ENCODE measurements at places on chromosomes 6 and 20.

DNA sequence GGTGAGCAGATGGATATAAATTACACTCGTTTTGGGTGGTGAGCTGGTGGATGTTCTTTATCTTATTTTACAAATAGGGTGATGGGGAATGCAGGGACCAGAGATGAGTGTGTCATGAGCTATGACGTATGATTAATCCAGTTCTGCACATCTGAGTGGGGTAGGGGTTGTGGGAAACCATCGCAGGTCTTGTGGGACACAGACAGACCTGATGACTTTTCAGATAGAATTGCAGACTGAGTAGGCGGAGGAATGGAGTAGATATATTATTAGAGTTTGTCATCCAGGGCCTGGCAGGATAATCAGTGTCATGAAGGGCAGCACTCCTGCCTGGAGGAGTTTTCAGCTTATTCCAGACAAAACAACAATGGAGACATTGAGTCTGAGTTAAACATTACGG lies 12.9 kb upstream of the DSP start:
- no peak for DNase-seq

GRCh38 chr6:107704347-107705013 lies 119.6 kb downstream of the SCML4 start:
- peak; percentile 66 for DNase-seq

GRCh38 chr6:11785774-11786579 lies 7.4 kb upstream of the ADTRP start:
- no peak for DNase-seq

DNA sequence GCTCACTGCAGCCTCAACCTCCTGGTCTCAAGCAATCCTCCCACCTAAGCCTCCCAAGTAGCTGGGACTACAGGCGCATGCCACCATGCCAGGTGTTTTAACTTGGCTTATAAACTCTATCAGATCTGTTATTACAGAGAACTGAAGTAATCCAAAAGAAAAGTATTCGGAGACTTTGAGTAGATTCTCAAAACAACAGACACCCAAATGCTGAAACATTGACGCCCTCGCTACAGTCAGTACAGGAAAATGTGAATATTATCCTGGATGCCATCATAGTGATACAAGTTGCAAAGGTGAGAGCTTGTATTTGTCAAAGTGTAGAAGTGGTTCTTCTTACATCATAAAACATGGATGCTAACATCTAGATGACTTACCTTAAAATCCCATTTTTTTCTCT lies 108.7 kb upstream of the EDN1 start:
- DNase-seq: no peak

GRCh38 chr6:160972111-160972510 lies 19.5 kb upstream of the MAP3K4 start:
- no peak for DNase-seq

- DNase-seq: no peak
These were observed 6.7 kb downstream of the CLPSL1 start for GRCh38 chr6:35787266-35788218.

- no peak for DNase-seq
These were observed 8.1 kb downstream of the PCK1 start for GRCh38 chr20:57568960-57569359.

GRCh38 chr20:53805895-53806384 lies 212.3 kb upstream of the ZNF217 start:
- no peak for DNase-seq

DNA sequence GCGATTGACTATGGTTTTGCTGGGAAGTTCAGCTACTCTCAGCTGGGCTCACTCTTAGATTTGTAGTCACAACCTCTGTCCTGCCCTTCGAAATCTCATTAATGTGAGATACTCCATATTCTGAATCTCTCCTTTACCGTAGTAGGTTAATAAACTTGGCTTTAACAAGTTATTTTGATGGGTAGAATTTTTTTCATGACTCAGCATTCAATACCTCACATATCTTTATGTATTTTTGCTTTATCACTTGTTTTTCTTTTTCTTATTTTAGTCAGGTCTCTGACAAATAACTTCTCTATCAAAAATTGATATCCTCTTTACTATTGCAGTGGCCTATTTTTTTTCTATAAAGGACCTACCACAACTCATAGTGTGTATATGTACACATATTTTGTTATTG lies 855.2 kb upstream of the ADGRB3 start:
- DNase-seq: no peak

DNA sequence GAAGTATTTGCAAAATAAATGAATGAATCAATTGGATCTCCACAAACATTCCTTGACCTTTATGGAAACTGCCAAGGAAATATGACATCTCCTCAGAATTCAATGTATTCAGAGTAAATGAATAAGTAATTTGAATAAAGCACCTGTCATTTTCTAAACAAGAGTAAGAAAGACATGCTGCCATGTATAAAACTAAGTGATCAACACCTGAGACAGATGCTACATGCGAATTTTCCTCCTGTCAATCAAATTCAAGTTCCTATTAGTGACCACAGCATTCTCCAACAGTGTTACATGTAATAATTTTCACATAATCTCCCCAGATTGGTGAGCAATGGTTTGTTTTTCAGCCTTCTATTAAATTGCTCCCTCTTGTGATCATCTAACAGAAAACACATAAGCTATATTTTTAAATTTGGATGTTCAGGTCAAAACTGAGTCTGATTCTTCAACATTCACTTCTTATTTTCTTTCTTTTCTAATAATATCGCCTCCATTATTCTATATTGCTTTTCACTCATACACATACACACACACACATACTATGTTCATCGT lies 163.2 kb upstream of the RNF217 start:
- peak; percentile 10 for DNase-seq

DNA sequence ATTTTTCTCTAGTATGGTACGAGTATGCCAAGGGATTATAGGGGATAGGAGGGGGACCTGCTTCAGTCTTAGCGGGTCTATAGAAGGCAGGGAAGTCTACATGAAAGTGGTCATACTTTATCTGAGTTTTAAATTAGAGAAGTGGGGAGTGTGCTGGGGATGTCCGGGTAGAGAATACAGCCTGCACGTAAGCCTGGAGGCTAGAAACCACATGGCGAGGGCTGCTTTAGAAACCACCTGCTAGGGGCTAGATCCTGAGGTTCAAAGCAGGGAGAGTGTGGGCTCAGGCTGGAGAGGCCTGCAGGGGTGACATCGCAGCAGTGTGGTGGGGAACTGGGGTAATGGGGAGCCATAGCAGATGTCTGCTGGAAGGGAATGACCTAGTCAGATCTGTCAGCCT lies 85.2 kb downstream of the VEGFA start:
- DNase-seq: no peak

Data from NCI-H82 (cell line).